Right ventricle myocardium inferior (tissue), 1 donor: ENCODE measurements at places on chromosomes 16 and 17. TPM values are rescaled to one million over a fixed set of nuclear protein-coding genes. Genes with fewer than 3 reads are reported as not detected.

CHST5 gene
- 0.27 TPM for total RNA-seq

ICAM2 gene
- total RNA-seq = 38.0 TPM

ZNF469 gene
- total RNA-seq = 0.92 TPM

TSPOAP1 gene
- 12.1 TPM for total RNA-seq

RRAD gene
- total RNA-seq = 84.3 TPM

MVP gene
- 51.5 TPM for total RNA-seq
